NK-92 treated with Interleukin-12 subunit alpha and Interleukin-12 subunit beta, amount 100 ng/mL, for 24 hours (cell line): ENCODE measurements at places on chromosomes 12 and 14.

DNA sequence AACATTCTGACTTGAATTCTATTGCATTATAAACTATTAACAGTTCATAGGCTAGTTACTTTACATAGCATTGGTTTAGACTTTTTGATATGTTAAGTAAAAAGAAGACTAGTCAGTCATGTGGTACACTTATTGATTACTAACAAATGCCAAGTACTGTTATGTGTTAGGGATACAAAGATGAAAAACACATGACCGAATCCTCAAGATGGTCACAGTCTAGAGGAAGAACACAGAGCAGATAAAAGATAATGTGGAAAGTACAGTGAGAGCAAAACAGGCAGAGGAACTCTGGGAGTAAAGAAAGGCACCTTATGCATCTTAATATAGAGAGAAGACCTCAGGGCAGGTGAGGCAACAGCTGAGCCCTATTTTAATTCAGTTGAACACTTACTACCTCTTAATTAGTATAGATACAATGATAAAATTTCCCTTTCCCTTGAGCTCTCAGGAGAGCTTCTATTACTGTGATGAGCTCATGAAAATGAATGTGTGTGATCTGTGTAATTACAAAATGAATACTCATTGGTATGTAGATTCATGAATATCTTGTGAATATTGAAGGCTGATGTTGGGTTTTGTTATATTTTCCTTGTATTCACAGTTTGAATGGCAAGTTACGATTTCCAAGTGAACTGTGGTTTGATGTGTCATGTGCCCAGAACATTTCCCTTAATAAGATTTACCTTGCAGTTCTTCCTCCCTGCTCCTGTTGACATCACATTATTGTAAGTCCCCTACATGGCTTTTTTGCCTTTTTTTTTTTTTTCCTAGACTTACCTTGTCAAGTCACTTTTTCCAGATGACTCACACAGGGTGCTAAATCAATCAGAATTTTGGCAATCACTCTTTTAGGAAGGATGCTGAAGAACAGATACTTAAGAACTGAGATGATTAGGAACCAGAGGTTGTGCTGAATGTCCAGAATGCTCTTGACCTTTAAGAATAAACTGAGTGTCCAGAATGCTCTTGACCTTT lies 29.5 kb upstream of the MSRB3 start:
- DNase-seq, result no peak

DNA sequence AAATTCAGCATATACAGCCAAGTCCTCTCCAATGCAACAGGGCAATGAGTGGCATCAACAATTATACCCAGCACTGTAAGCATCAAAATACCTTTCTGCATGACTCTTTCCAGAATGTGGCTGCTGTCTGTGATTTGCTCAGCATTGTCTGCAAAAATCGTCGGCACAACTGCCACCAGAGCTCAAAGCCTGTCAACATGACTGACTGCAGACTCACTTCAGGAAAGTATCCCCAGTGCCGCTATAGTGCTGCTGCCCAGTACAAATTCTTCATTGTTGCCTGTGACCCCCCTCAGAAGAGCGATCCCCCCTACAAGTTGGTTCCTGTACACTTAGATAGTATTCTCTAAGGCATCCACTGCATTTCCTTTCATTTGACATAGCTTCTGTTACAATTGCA lies 735 bp downstream of the RNASE6 start:
- DNase-seq, result no peak

GRCh38 chr12:45232756-45233372 lies 17.0 kb downstream of the ANO6 start:
- no peak for DNase-seq

GRCh38 chr12:121525411-121525810 lies 55.4 kb downstream of the KDM2B start:
- DNase-seq, result no peak

DNA sequence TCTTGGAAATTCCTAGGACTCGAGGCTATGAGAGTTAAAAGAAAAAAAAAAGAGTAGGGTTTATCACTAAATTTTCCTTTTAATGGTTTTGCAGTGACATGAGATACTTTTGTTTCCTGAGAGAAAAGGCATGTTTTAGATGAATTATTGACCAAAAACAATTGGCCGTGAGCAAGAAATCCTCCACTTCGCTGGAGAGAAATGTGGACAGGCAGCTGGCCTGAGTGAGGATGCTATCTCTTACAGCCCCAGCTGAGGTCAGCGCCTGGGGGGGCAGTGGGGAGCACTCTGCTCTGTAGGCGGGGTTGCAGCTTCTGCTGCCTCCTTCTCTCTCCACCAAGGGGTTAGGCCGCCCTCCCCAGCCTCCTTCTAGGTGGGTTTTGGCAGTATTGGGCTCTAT lies 54.7 kb downstream of the PRIMA1 start:
- DNase-seq, result no peak

GRCh38 chr14:50758945-50759344 lies 72.0 kb downstream of the NIN start:
- no peak for DNase-seq

GRCh38 chr12:6200256-6201212 lies at the start of gene CD9:
CD9 (plus strand) TSS chr12:6200400; CDS start chr12:6200500, 100 bp downstream.
- DNase-seq, result no peak
